ENCODE measurements at places on chromosomes 11 and 22.

DNA sequence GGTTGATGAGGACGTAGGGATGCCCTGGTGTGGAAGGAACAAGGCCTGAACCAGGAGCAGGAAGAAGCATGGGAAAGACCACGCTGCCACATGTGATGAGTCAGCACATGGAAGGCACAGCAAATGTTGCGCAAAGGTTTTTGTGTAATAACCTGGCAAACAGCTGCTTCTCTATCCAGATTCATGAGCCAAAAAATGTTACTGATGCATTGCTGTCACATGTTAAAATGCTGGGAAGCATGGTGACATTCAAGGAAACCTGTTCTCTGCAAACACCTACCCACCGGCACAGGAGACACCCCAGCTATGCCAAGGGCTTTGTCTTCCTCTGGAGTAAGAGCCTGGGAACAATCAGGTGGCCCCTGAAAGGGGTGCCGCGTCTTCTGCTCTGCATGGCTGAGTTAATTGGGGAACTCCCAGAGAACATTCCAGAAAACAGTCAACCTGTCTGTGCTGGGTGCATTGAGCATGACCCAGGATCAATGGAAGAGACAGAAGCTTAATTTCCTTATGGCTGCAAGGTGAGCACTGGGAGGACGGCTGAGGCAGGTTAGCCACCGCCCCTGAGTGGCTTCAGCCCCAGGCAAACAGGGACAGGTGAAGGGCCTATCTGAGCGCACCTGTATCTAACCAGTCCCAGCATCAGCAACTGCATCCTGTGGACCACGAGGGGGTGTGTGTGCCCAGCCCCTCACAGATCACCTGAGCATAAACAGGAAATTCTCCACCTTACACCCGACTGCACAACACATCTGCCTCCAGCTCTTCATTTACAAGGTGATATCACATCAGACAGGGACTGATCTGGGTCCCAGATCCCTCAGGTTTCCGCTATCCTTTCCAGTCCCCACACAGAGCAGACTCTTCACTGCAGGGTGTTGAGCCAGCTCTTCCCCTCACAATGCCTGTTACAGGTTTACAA, 108.4 kb downstream of the GGTLC2 start:
- DNase-seq: no peak

DNA sequence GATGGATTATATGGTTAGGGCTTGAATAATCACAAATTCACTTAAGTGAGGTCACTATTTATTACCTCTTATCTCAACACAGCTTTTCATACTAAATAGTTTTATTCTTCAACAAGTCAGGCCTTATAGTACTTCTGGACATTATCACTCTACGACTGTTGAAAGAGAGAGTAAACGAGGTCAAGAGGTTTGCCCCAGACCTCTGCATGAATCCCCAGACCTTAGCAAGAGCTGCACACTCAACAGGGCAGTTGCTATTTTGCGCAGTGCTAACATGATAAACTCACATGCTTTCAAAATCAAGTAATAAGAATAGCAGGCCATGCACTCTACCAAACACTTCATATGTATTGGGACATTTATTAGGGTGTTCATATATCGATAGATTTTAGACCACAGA, 60.5 kb downstream of the DDI1 start:
- DNase-seq: no peak

GRCh38 chr11:65474864-65475263, 24.0 kb upstream of the MALAT1 start:
- DNase-seq: no peak

DNA sequence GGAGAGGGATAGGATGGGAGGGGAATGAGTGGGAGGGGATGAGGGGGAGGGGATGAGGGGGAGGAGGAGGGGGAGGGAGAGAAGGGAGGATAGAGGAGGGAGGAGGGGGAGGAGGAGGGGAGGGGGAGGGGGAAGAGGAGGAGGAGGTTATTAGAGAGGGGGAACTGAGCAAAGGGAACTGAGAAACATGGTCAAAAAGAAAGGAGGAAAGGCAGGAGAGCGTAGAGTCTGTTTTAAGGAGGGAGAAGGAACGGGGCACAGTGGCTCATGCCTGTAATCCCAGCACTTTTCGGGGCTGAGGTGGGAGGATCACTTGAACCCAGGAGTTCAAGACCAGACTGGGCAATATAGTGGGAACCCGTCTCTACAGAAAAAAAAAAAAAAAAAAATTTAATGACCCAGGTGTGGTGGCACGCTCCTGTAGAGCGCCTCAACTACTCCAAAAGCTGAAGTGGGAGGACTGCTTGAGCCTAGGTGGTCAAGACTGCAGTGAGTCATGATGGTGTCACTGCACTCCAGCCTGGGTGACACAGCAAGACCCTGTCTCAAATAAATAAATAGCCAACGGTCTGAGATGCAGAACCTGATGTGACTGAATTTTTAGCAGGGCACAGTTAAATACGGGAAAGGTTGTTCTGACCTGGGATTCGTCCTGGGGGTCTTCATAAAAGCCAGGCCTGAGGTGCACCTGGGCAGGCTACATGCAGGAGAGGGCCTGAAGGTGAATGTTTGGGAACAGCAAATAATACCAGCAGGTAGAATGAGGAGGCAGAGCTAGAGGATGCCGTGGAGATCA, 4.0 kb downstream of the B3GNT6 start:
- DNase-seq: no peak
